Uterus (tissue), 4 donors: ENCODE measurements at places on chromosomes 7 and 10. TPM values are rescaled to one million over a fixed set of nuclear protein-coding genes. Genes with fewer than 3 reads are reported as not detected.

The OR2A7 gene
- total RNA-seq: 2.8 TPM

The SKIDA1 gene
- total RNA-seq: 4.9 TPM

GRCh38 chr10:58241346-58241745 is 26.3 kb downstream of the IPMK start:
- H3K4me3 ChIP-seq: no peak overlapping the region
- no peaks in the 10 kb centered on the region for H3K4me1 ChIP-seq
- no peaks in the 10 kb centered on the region for H3K36me3 ChIP-seq
- H3K27me3 ChIP-seq: no peaks in the 10 kb centered on the region
- H3K27ac ChIP-seq: no peak overlapping the region

The PTPN20 gene
- 12.6 TPM for total RNA-seq

The INHBA gene
- 18.4 TPM for total RNA-seq

DNA sequence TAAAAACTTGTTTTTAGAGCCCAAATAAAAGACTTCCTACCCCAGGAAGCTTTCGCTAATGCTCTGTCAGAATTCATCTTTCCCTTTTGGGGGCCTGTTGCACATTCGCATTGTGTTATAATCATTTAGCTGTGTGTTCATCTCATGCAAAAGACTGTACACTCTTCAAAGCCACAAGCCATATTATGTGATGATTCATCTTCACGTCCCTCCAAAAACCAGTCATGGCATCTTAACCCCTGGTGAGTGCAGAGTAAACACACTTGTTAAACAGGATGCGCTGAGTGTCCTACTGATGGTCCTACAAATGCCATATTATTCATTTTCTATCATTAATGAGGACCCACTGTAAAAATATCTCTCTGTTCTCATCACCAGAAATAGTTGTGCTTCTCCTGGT is 235.4 kb downstream of the KIAA1217 start:
- H3K27me3 ChIP-seq: no peaks in the 10 kb centered on the region
- no peak for DNase-seq
- no peak overlapping the region for H3K27ac ChIP-seq
- no peak overlapping the region for H3K4me3 ChIP-seq

The ADCYAP1R1 gene
- total RNA-seq: 22.0 TPM

DNA sequence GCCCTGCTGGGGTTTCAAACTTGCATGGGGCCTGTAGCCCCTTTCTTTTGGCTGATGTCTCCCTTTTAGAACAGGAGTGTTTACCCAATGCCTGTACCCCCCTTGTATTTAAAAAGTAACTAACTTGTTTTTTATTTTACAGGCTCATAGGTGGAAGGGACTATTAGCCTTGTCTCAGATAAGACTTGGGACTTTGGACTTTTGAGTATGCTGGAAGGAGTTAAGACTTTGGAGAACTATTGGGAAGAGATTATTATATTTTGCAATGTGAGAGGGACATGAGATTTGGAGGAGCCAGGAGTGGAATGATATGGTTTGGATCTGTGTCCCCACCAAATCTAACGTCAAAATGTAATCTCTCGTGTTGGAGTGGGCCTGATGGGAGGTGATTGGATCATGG is 314.9 kb upstream of the SP8 start:
- H3K4me1 ChIP-seq: no peaks in the 10 kb centered on the region
- DNase-seq: no peak
- H3K4me3 ChIP-seq: no peak overlapping the region
- no peak overlapping the region for H3K27ac ChIP-seq
- H3K27me3 ChIP-seq: no peaks in the 10 kb centered on the region

The PDE6C gene
- total RNA-seq: not detected

The HOXA4 gene
- total RNA-seq: 7.7 TPM

DNA sequence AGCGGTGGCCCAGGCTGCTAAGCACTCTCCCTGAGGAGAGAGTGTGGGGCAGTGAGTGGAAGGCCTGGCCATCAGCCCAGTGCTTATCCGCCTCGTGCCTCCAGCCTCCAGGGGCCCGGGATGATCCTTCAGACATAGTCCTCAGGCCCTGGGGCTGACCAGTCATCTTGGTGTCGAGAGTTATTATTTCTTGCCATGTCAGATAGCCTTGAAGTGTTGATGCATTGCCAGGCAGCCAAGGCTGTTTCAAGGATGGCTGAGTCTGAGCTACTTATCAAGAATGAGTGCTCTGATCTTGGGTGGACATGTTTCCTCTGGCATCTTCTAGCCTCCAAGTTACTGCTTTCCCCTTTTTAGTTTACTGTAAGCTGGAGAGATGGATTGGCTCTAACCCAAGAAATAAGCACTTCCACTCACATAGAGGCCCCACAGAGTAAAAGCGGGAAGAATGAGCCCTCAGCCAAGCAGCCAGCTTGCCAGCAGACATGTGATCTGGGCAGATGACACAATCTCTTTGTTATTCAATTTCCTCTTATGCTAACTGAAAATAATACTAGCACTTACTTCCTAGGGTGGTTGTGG is 136.5 kb upstream of the NAMPT start:
- no peaks in the 10 kb centered on the region for H3K36me3 ChIP-seq
- DNase-seq: peak; percentile 63
- H3K27me3 ChIP-seq: no peaks in the 10 kb centered on the region
- H3K27ac ChIP-seq: peak overlapping the region; percentile 62

DNA sequence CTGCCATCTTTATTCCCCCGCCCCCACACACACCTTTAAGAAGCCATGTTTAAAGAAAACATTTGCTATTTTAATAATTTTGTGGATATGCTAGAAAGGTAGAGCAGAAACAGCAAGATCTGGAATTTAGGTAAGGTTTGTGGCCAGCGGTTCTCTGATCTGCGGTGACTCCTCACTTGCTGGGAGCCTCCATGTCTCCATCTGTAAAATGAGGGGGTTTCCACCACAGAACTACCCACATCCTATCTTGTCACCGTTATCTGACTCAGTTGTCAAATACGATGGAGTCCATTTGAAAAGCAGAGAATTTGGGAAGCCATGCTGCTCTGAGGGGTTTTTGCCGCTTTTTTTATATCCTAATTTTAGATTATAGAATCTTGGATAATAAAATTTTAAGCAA is 23.3 kb downstream of the MACC1 start:
- H3K4me1 ChIP-seq: no peaks in the 10 kb centered on the region
- no peaks in the 10 kb centered on the region for H3K36me3 ChIP-seq
- no peak for DNase-seq
- H3K4me3 ChIP-seq: no peak overlapping the region

DNA sequence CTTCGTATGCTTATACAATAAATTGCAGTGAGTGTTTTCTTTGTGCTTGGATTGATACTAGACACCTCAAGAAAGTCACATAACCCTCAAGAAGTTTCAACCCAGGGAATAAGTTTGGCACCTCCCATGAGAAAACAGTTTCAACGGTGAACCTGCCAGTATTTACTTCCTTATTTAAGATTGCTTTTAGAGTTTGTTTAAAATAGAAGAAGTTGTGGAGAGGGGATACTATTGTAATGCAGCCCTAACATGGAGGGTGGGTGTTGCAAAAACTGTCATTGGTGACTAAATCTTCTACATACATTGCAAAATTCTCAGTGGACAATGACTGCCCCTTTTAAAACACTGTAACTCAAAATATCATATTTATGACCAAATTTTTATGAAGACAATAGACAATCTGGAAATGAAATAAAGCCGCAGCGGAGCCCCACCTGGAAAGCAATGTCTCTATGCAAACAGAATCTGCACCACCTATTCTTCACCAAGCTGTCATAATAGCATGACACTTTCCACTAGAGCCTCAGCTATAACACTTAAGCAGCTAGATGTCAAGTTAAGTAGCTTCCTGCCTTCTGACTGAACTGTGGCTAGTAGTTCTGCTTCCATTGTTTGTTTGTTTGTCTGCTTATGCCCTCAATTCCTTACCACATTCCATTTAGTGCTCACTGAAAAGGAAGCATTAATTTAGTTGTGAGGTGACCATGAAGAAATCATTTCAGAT is 98.2 kb downstream of the MDFIC start:
- H3K36me3 ChIP-seq: no peaks in the 10 kb centered on the region
- no peak for DNase-seq
- no peak overlapping the region for H3K4me3 ChIP-seq

The ZC3HAV1 gene
- total RNA-seq: 39.7 TPM

- H3K4me3 ChIP-seq: no peak overlapping the region
- no peaks in the 10 kb centered on the region for H3K27me3 ChIP-seq
- DNase-seq: no peak
- H3K36me3 ChIP-seq: no peaks in the 10 kb centered on the region
Measured at GRCh38 chr7:145082366-145083161, 246.7 kb upstream of the TPK1 start.

GRCh38 chr10:1380088-1380671 is 324.0 kb downstream of the WDR37 start:
- no peak for DNase-seq
- H3K36me3 ChIP-seq: no peaks in the 10 kb centered on the region
- no peaks in the 10 kb centered on the region for H3K27me3 ChIP-seq
- no peak overlapping the region for H3K27ac ChIP-seq
- no peak overlapping the region for H3K4me3 ChIP-seq

- H3K4me3 ChIP-seq: no peak overlapping the region
- H3K36me3 ChIP-seq: no peaks in the 10 kb centered on the region
- no peaks in the 10 kb centered on the region for H3K4me1 ChIP-seq
- H3K27me3 ChIP-seq: no peaks in the 10 kb centered on the region
- H3K27ac ChIP-seq: no peak overlapping the region
- DNase-seq: no peak
Measured at GRCh38 chr7:156204820-156205219, 392.6 kb upstream of the SHH start.

The BLOC1S2 gene
- 6.8 TPM for total RNA-seq

The CYP3A7 gene
- not detected for total RNA-seq

- H3K36me3 ChIP-seq: no peaks in the 10 kb centered on the region
- no peaks in the 10 kb centered on the region for H3K4me1 ChIP-seq
- no peak for DNase-seq
- H3K27me3 ChIP-seq: no peaks in the 10 kb centered on the region
- no peak overlapping the region for H3K4me3 ChIP-seq
- no peak overlapping the region for H3K27ac ChIP-seq
Measured at GRCh38 chr10:5479481-5480161, 19.7 kb downstream of the CALML5 start.

The MMRN2 gene
- total RNA-seq: 53.6 TPM

GRCh38 chr10:14904316-14904732 is 25.7 kb downstream of the SUV39H2 start:
- DNase-seq: no peak
- H3K4me3 ChIP-seq: no peak overlapping the region
- H3K27me3 ChIP-seq: no peaks in the 10 kb centered on the region
- no peak overlapping the region for H3K27ac ChIP-seq
- H3K4me1 ChIP-seq: no peaks in the 10 kb centered on the region

- no peak overlapping the region for H3K27ac ChIP-seq
- H3K4me3 ChIP-seq: no peak overlapping the region
- no peaks in the 10 kb centered on the region for H3K27me3 ChIP-seq
- DNase-seq: no peak
- no peaks in the 10 kb centered on the region for H3K36me3 ChIP-seq
Measured at GRCh38 chr10:116110736-116111135, 162.3 kb downstream of the GFRA1 start.

GRCh38 chr10:36462194-36462593 is 663.2 kb upstream of the ANKRD30A start:
- no peak overlapping the region for H3K27ac ChIP-seq
- no peaks in the 10 kb centered on the region for H3K4me1 ChIP-seq
- no peak overlapping the region for H3K4me3 ChIP-seq
- peaks cover 11% of the 10 kb centered on the region for H3K27me3 ChIP-seq
- H3K36me3 ChIP-seq: no peaks in the 10 kb centered on the region

DNA sequence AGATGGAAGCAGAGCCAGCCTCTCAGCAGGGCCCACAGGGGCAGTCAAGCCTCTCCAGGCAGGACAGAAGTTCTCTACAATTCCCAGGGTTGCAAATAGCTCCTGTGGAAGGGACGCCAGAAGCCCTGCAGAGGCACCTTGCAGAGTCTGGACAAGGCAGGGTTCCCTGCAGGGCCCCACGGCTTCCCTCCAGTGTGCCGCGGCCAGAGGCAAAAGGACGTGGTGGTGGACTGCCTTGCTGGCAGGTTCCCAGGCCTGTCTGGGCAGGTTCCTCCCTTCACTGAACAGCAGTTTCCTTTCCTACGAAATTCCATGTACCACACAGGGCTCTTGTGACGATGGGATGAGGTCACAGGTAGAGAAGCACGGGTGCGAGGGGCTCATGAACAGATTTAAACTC is 25.1 kb downstream of the UPP1 start:
- H3K4me3 ChIP-seq: no peak overlapping the region
- no peak overlapping the region for H3K27ac ChIP-seq
- no peaks in the 10 kb centered on the region for H3K27me3 ChIP-seq
- H3K4me1 ChIP-seq: no peaks in the 10 kb centered on the region
- no peak for DNase-seq
- H3K36me3 ChIP-seq: no peaks in the 10 kb centered on the region

DNA sequence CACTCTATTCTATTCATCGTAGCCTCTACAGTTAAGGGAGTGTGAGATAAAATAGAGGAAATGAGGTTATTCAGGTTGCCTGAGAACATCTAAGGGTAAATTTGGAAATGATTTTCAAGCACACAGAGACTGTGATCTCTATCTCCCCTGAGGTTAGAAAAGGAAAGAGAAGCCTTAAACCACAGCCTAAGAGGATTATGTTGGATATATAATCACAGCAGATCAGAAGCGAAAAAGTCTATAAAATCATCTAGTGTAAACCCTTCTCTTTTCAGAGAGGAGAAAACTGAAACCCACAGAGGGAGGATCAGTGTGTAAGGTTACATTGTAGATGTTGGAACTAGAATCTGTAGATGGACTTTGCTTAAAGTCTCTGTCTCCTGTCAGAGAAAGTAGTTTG is 90.6 kb upstream of the SEMA3E start:
- H3K4me3 ChIP-seq: no peak overlapping the region
- H3K4me1 ChIP-seq: no peaks in the 10 kb centered on the region

DNA sequence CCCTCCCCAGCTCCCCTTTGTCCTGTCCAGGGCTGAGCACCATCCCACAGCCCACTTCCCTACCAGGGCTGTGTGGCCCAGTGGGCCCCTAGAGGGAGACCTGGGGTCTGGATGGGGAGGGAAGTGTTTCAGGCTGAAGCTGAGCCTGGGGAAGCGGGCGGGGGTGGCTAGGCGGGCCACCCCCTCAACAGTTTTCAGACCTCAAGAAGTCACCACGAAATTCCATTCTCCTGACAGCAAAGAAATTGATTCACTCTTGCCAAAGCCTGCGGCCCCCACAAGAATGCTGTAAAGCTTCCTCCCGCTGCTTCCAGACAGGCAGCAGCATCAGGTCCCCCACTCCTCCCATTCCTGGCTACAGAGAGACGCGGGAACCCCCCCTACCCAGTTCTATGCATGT is 2.5 kb upstream of the LFNG start:
- no peaks in the 10 kb centered on the region for H3K27me3 ChIP-seq
- no peaks in the 10 kb centered on the region for H3K36me3 ChIP-seq
- DNase-seq: no peak
- peak overlapping the region; percentile 62 for H3K27ac ChIP-seq
- H3K4me1 ChIP-seq: peaks cover 10% of the 10 kb centered on the region

GRCh38 chr10:51000976-51001375 is 73.3 kb upstream of the PRKG1 start:
- H3K27ac ChIP-seq: no peak overlapping the region
- no peaks in the 10 kb centered on the region for H3K27me3 ChIP-seq
- no peak overlapping the region for H3K4me3 ChIP-seq
- DNase-seq: no peak
- H3K4me1 ChIP-seq: no peaks in the 10 kb centered on the region
- H3K36me3 ChIP-seq: no peaks in the 10 kb centered on the region

The EGFR gene
- total RNA-seq: 37.5 TPM
